ENCODE measurements at places on chromosomes 12 and 14.

DNA sequence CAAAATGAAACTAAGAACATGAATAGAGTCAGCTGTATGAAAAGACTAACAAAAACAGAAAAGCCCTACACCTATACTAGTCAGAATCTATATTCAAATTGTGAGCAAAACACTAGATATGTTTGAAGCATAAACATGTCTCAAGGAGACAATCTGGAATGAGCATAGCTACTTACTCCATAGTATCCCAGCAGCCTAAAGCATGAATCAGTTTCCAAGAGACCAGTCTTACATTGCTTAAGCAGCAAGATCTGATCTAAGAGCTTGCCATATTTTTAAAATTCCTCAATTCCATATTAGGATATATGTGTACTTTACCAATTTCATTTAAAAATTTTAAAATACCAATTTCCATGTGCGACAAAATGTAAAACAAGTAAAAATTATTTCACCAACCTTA is 7.7 kb downstream of the CAPS2 start:
- no peak for DNase-seq
- H3K27me3 ChIP-seq = no peaks in the 10 kb centered on the region
- H3K27ac ChIP-seq = no peak overlapping the region
- H3K4me1 ChIP-seq = no peaks in the 10 kb centered on the region
- H3K4me3 ChIP-seq = no peak overlapping the region

DNA sequence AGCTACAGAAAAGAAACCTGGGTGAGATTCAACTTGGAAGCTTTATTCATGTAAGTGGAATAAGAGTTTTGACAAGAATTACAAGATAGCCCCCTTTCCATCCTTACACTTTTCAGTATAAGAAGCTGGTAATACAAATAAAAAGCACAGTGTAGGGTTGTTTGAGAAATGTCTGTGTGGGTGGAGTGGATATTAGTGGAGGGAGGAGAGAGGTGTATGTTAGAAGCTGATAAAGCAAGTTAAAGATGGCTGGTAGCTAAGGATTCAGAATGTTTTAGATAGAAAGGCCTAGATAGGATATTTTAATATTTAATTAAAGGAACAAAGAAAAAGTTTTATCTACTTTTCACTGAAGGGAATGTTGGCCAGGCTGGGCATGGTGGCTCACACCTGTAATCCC is 12.5 kb downstream of the CFAP54 start:
- peaks cover 16% of the 10 kb centered on the region for H3K4me1 ChIP-seq
- no peak overlapping the region for H3K4me3 ChIP-seq
- H3K36me3 ChIP-seq = no peaks in the 10 kb centered on the region
- no peak for DNase-seq

DNA sequence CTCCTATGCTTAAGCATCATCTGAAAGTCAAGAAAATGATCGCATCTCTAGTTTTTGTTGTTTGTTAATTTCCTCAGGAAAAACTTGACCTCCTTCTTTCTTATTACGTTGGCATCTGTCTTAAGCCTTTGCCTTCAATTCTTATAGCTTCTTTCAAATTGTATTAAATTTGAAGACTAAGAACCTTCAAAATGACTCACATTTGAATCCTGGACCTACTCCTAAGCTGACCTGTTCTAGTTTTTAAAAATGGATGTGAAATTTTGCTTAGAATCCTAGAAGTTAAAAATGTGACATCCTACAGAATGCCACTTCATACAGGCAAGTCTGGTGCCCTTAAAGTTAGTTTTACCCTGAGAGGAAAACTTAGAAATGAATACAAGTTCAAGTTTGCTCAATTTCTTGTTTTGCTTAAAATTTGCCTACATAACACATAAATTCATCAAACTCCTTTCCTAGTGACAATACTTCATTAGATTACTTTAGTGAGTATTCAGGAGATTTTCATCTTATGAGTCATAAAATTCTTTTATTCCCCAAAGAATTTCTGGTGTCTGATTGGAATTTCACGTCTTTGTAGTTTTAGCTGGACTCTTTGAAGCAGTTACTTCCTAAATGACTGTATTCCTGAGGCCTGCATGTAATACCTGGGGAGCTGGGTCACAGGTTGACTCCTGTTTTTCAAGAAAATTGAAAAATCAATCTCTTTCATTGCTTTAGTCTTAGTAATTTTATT is 152.3 kb downstream of the MSRB3 start:
- no peaks in the 10 kb centered on the region for H3K36me3 ChIP-seq
- H3K4me3 ChIP-seq = no peak overlapping the region
- DNase-seq = no peak
- no peaks in the 10 kb centered on the region for H3K27me3 ChIP-seq
- no peaks in the 10 kb centered on the region for H3K4me1 ChIP-seq

DNA sequence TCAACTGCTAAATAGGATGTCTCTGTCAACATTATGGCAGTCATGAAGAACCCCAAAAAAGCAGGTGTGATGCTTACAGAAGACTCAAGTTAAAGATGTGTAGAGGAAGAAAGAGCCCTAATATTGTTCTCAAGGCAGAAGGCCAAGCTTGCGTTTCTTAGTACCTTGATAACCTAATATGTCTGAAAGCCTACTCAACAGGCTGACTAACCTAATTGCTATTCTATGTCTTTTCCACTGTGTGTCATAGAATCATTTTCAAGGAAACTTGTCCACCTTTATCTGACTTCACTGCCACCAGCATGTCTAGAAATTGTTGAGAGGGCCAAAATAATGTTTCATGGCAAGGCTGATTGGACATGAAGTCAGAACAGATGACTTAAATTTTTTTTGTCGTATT is 373.2 kb downstream of the BTG1 start:
- H3K27me3 ChIP-seq = no peaks in the 10 kb centered on the region
- no peak overlapping the region for H3K27ac ChIP-seq
- no peaks in the 10 kb centered on the region for H3K4me1 ChIP-seq
- DNase-seq = no peak
- H3K4me3 ChIP-seq = no peak overlapping the region

DNA sequence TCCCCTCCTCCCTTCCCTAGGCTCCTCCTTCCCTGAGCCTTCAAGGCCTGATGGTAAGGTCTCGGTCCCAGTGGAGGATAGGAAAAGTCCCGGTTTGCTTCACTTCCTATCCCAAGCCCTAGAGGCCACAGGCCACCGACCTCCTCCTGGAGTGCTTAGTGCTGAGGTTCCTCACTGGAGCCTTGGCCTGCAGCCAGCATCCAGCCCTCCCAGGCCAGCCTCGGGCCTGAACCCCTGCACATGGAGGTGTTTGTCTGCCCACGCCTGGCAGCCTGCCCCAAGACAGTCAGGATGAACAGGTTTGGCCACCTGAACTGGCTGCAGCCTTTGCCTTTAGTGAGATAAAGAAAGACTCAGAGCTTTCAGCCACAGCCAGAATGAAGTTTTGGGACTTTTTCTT is 15.8 kb upstream of the KRT7 start:
- no peaks in the 10 kb centered on the region for H3K36me3 ChIP-seq
- peaks cover 10% of the 10 kb centered on the region for H3K4me1 ChIP-seq
- peak; percentile 85 for DNase-seq
- H3K4me3 ChIP-seq = no peak overlapping the region

GRCh38 chr12:50053583-50053982 is 3.8 kb upstream of the ASIC1 start:
- peaks cover 28% of the 10 kb centered on the region for H3K4me1 ChIP-seq
- no peak for DNase-seq
- no peaks in the 10 kb centered on the region for H3K36me3 ChIP-seq
- H3K27me3 ChIP-seq = peaks cover 41% of the 10 kb centered on the region
- H3K4me3 ChIP-seq = no peak overlapping the region
- H3K27ac ChIP-seq = no peak overlapping the region

- peak; percentile 63 for DNase-seq
- H3K4me1 ChIP-seq = peaks cover 19% of the 10 kb centered on the region
- no peaks in the 10 kb centered on the region for H3K27me3 ChIP-seq
Measured at GRCh38 chr12:13718271-13718670, 263.1 kb downstream of the GRIN2B start.

GRCh38 chr12:53495903-53496751 is 3.1 kb downstream of the MAP3K12 start:
- H3K27ac ChIP-seq = peak overlapping the region; percentile 62
- peaks cover 38% of the 10 kb centered on the region for H3K4me1 ChIP-seq
- DNase-seq = peak; percentile 61
- H3K4me3 ChIP-seq = no peak overlapping the region
- H3K36me3 ChIP-seq = no peaks in the 10 kb centered on the region
- no peaks in the 10 kb centered on the region for H3K27me3 ChIP-seq

Measured in transverse colon (tissue), 4 donors.